ENCODE measurements at places on chromosomes 4 and X. TPM values are rescaled to one million over a fixed set of nuclear protein-coding genes. Genes with fewer than 3 reads are reported as not detected.
A peak's percentile ranks its signal among the peaks of the same experiment; 100 is the strongest.

DNA sequence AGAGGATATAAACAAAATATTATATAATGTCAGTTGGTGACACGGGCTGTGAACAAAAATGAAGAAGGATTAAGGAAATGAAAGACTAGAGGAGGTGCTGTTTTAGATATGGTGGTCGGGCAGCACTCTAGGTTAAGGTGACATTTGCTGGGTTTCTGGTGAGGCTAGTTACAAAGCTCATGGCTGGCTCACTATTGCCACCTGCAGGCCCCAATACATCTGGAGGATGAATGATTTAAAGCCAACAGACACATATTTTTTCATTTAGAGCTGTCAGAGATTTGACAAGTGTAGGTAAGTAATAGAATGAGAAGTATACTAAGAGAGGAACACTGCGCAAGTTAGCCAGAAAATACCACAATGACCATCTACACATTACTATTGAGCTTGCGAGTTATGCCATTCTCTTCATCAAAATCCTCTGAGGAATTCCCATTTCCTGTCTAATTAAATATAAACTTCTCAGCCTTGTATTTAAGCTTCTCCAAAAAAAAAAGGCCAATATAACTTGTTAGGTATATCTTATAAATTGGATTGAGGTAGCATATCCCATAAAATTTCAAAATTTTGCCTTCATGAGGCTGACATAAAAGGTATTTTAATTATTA, 6.4 kb upstream of the FGG start:
- H3K4me3 ChIP-seq: no peak overlapping the region
- H3K4me1 ChIP-seq: no peaks in the 10 kb centered on the region
- no peak for DNase-seq
- no peak overlapping the region for H3K27ac ChIP-seq
- no peaks in the 10 kb centered on the region for H3K27me3 ChIP-seq

DNA sequence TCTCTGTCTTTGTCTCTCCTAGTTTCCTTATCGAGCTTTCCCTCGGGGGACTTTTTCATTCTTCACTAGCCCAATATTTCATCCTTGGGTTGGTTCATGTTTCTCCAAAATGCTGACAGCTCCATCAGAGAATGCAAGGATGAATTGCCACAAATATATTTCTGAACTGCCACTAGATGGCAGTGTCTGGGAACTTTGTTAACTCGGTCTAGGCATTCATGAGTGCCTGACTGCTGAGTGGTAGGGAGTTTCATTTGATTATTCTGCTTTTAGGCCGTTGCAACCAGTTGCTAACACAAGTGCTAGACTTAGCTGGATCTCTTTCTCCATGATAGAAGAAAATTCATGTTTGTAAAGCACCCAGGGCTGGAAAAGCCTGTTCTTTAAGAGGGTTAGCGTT, 73.5 kb upstream of the RAP2C start:
- H3K36me3 ChIP-seq: no peaks in the 10 kb centered on the region
- H3K4me1 ChIP-seq: no peaks in the 10 kb centered on the region
- peak; percentile 20 for DNase-seq
- H3K4me3 ChIP-seq: no peak overlapping the region

- no peaks in the 10 kb centered on the region for H3K4me1 ChIP-seq
- no peaks in the 10 kb centered on the region for H3K27me3 ChIP-seq
- no peaks in the 10 kb centered on the region for H3K36me3 ChIP-seq
- H3K4me3 ChIP-seq: no peak overlapping the region
- no peak for DNase-seq
- H3K27ac ChIP-seq: no peak overlapping the region
Observed at GRCh38 chr4:89491761-89492160, 184.2 kb upstream of the GPRIN3 start.

DNA sequence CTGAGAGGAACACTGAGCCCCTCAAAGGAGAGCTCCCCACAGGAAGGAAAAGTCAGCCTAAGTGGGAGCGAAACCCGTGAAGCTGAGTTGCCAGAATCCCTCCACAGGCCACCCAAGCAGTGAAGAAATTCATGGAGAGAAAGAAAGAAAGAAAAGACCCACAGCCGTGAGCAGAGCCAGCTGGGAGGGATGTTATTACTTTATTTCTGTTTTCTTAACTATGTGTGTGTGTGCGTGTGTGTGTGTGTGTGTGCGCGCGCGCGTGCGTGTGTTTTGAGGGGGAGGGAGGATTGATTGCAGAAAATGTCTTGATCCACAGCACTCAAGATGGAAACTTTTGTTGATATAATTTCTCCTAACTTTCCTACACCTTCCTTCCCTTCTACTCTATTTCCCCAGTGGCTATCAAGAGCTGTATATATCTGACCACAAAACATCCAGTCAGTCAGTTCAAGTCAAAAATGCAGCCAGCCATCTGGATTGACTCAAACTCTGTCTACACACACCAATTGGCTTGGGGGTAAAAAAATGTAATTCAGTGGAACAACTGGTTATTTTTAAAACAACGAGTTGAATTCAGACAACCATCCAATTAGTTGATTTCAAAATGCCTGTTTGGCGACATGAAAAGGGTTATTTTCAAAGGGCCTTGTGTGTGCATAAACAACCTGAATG, 13.8 kb upstream of the GPC3 start:
- H3K4me3 ChIP-seq: no peak overlapping the region
- no peaks in the 10 kb centered on the region for H3K36me3 ChIP-seq
- peak; percentile 70 for DNase-seq

- no peak overlapping the region for H3K27ac ChIP-seq
- DNase-seq: no peak
- no peak overlapping the region for H3K4me3 ChIP-seq
- H3K36me3 ChIP-seq: no peaks in the 10 kb centered on the region
- H3K27me3 ChIP-seq: no peaks in the 10 kb centered on the region
- no peaks in the 10 kb centered on the region for H3K4me1 ChIP-seq
Observed at GRCh38 chrX:18616688-18617406, 55.1 kb downstream of the RS1 start.

GRCh38 chrX:150548684-150549083, 19.7 kb upstream of the MTM1 start:
- DNase-seq: no peak
- H3K4me1 ChIP-seq: peaks cover 6% of the 10 kb centered on the region
- no peaks in the 10 kb centered on the region for H3K27me3 ChIP-seq
- H3K36me3 ChIP-seq: no peaks in the 10 kb centered on the region
- H3K4me3 ChIP-seq: no peak overlapping the region

DNA sequence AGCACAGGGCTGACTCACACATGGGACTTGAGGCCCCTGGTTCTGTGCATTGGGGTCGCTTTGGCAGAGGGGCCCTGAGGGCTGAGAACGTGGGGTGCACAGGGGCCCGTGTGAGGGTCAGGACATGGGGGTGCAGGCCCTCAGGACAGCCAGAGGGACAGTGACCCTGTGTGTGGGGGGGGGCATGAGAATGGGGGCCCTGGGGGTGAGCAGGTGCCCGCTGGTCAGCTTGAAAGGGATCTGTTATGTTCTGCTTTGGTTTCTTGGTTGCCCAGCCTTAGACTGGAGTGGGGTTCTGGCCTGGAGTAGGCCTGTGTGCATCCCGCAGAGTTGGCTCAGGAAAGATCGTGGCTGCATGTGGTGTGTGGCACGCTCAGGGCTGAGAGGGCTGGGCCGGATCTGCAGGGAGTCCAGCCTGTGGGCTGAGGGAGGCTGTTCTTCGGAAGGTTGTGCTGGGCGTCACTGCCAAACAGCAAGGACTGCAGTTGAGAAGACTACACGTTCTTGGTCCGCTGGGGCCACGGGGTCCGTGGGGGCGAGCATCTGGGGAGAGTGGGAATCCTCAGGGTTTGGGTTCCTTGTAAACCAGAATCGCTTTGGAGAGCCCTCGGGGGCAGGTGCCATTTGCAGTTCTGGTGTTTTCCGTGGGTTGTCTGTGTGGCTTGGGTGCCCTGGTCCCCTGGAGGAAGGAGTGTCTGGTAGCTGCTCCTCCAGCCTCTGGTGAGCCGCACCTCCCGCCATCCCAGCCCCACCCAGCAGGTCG, 15.2 kb upstream of the UVSSA start:
- H3K27ac ChIP-seq: no peak overlapping the region
- DNase-seq: no peak
- no peaks in the 10 kb centered on the region for H3K4me1 ChIP-seq
- no peaks in the 10 kb centered on the region for H3K27me3 ChIP-seq
- H3K4me3 ChIP-seq: no peak overlapping the region

- no peaks in the 10 kb centered on the region for H3K36me3 ChIP-seq
- no peaks in the 10 kb centered on the region for H3K27me3 ChIP-seq
- no peaks in the 10 kb centered on the region for H3K4me1 ChIP-seq
- H3K27ac ChIP-seq: no peak overlapping the region
- no peak for DNase-seq
- no peak overlapping the region for H3K4me3 ChIP-seq
Observed at GRCh38 chrX:12898073-12898472, 8.3 kb upstream of the TLR8 start.

GRCh38 chr4:14254252-14254651, 626.7 kb upstream of the BOD1L1 start:
- peak; percentile 16 for DNase-seq
- H3K4me3 ChIP-seq: no peak overlapping the region
- no peaks in the 10 kb centered on the region for H3K4me1 ChIP-seq
- no peaks in the 10 kb centered on the region for H3K36me3 ChIP-seq

GRCh38 chr4:152065545-152065944, 304.7 kb upstream of the GATB start:
- H3K36me3 ChIP-seq: no peaks in the 10 kb centered on the region
- H3K4me3 ChIP-seq: no peak overlapping the region
- no peak overlapping the region for H3K27ac ChIP-seq
- no peaks in the 10 kb centered on the region for H3K27me3 ChIP-seq
- no peak for DNase-seq

- no peak for DNase-seq
- no peak overlapping the region for H3K27ac ChIP-seq
- no peak overlapping the region for H3K4me3 ChIP-seq
- no peaks in the 10 kb centered on the region for H3K27me3 ChIP-seq
- no peaks in the 10 kb centered on the region for H3K36me3 ChIP-seq
Observed at GRCh38 chrX:31355206-31355955, 283.5 kb upstream of the FTHL17 start.

DNA sequence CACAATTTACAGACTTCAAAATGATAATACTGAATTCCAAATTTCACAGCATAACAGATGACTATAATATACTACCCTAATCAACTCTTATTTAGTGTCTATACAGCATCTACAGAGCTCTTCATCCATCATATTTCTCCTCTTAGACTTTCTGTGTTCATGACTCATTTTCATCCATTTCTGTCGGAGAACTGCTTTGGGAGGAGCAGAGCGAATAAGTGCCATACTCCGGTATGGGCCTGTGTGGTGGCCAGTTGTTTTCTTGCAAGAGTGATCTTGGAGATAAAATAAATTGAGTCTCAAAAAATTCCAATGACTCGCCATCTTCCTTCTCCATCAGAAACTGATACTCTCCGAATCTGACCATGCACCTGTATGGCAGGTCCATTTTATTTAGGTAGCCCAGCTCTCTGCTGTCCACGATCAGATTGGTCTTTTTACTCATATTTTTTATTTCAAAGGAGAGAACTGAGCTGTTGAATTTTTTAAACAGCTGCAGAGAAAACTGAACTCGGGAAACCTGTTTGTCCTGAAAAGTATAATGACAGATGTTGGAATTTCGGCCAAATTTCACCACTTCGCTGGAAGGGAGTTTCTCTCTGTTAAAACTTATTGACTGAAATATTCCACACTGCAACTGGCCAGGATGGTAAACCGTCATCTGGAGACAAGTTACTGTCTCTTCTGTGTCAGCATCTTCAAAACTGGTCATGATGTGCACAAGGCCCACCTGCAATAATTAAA, 7.8 kb downstream of the TIFA start:
- no peaks in the 10 kb centered on the region for H3K27me3 ChIP-seq
- no peak overlapping the region for H3K4me3 ChIP-seq
- H3K27ac ChIP-seq: no peak overlapping the region
- H3K36me3 ChIP-seq: no peaks in the 10 kb centered on the region
- peaks cover 2% of the 10 kb centered on the region for H3K4me1 ChIP-seq

DNA sequence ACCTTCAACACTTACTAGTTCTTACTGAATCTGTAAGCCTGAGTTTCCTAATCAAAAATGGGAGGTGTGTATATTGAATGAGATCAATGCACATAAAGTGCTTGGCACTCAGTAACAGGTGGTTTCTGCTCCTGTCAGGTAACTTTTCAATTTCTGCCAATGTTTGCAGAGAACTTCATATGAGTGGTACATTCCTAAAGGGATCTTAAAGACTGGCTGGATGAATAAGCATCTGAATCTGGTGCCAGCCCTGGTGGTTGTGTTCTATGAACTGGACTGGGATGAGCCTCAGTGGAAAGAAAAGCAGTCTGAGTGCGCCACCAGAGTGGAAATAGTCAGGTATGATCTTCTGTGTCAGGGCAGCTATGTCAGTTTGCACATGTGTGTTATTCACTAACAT, 7.0 kb downstream of the TRAPPC11 start:
- no peak overlapping the region for H3K27ac ChIP-seq
- H3K36me3 ChIP-seq: no peaks in the 10 kb centered on the region
- H3K4me1 ChIP-seq: no peaks in the 10 kb centered on the region
- no peak overlapping the region for H3K4me3 ChIP-seq

DNA sequence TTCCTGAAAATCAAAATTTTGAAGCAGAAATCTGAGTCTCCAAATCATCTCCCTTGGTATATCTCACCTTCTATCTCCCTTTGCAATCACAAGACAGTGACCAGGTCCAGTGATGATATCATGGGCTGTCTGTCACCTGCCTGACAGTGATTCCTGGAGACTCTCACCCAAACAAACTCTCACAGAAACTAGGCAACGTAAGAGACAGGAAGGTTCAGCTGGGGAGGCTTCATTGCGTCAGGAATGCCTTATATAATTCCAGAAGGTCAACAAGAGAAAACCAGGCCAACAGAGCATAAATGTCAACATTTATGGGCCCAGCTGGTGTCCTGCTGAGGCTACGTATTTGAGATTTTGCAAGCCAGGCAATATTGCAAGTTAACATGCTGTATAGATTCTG, 412.7 kb downstream of the KCNIP4 start:
- H3K4me1 ChIP-seq: peaks cover 3% of the 10 kb centered on the region
- no peaks in the 10 kb centered on the region for H3K36me3 ChIP-seq
- no peak overlapping the region for H3K27ac ChIP-seq
- no peaks in the 10 kb centered on the region for H3K27me3 ChIP-seq

DNA sequence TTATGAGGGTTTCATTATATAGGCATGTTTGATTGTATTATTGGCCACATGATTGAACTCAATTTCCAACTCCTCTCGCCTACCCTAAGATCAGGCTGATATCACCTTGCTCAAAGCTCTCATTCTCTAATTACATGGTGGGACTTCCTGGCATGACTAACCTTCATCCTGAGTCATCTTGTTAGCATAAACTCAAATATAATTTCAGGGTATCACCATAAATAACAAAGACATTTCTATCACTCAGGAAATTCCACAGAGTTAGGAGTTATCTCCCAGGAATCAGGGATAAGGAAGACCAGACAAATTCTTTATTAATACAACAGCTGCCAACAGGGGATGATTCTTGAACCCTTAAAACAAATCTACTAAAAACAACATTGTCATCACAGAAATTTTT, 90.7 kb downstream of the NDST3 start:
- no peaks in the 10 kb centered on the region for H3K4me1 ChIP-seq
- no peak for DNase-seq
- H3K4me3 ChIP-seq: no peak overlapping the region
- no peak overlapping the region for H3K27ac ChIP-seq
- H3K36me3 ChIP-seq: no peaks in the 10 kb centered on the region

ADRA2C gene
- total RNA-seq: 0.35 TPM

TGIF2LX gene
- not detected for total RNA-seq

FATE1 gene
- not detected for total RNA-seq

FRMD7 gene
- not detected for total RNA-seq

ATOH1 gene
- total RNA-seq: not detected

PWWP3B gene
- total RNA-seq: 83.6 TPM

ATP8A1 gene
- total RNA-seq: 15.6 TPM

FTSJ1 gene
- 34.9 TPM for total RNA-seq

SRPK3 gene
- total RNA-seq: 2.0 TPM
